ENCODE measurements at places on chromosomes 6 and 20.

DNA sequence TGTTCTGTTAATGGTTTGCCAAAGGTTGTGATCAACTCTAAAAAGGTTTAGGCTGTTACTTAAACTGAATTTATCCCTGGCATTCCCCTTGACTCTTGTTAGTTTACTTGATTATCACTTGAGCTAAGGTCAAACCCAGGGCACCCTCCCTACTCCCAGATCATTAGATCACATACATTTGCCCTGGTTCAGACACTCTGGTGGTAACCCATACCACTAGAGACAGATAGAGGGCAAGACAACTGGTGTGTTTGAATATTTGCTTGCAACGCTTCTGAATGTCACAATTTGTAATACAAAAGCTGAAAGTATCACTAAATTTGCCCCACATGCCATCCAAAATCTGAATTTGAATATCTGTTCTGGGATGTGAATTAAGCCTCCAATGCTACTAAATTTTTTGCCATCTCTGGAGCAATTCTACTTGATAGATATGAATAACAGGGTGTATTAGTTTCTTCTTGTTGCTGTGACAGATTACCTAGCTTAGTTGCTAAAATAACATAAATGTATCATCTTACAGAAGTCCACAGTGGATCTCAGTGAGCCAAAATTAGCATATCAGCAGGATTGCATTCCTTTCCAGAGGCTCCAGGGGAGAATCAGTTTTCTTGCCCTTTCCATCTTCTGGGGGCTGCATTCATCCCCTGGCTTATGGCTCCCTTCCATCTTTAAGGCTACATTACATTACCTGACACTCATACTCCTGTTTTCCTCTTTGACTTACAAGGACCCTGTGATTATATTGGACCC lies 45.4 kb downstream of the FIG4 start:
- no peak for DNase-seq

GRCh38 chr6:127100510-127101140 lies 17.8 kb upstream of the RSPO3 start:
- DNase-seq: no peak

- DNase-seq: no peak
These were observed 29.0 kb downstream of the ANGPT4 start for GRCh38 chr20:887137-887536.

GRCh38 chr6:1208876-1209275 lies 103.0 kb upstream of the FOXQ1 start:
- DNase-seq: no peak

DNA sequence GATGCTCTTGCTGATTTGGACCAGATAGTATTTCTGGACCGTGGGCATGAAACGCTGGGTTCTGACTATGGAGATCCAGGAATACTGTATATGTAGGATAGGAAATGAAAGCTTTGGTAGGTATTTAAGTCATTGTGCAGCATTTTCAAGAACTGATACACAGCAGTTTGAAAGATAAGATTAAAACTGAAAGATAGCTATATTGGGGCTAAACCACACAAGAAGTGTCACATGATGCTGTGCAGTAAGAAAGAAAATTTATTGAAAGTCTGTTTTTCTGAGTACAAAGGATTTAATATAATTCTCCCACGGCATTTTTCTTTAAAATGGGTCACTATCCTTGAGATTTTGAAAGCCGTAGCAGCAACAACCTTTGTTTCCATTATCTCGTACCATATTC lies 305 bp downstream of the IL17A start:
- DNase-seq: no peak

DNA sequence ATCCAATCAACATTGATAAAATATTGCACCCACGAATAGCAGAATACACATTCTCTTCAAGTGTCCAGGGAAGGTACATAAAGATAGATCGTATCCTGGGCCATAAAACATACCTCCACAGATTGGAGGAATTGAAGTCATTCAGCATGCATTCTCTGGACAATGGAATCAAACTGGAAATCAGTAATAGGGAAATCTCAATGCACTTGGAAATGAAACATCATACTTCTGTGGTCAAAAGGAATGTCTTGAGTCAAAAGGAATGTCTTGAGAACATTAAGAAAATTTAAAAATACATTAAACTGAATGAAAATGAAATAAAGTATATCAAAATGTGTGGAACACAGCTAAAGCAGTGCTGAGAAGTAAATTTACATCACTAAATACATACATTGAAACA lies 138.8 kb downstream of the TFAP2A start:
- no peak for DNase-seq

- no peak for DNase-seq
These were observed 173.3 kb downstream of the PTPRK start for GRCh38 chr6:128347123-128347522.

GRCh38 chr20:6678101-6678500 lies 89.4 kb upstream of the BMP2 start:
- no peak for DNase-seq

GRCh38 chr6:34234667-34235306 lies 1.9 kb upstream of the HMGA1 start:
- DNase-seq: no peak

DNA sequence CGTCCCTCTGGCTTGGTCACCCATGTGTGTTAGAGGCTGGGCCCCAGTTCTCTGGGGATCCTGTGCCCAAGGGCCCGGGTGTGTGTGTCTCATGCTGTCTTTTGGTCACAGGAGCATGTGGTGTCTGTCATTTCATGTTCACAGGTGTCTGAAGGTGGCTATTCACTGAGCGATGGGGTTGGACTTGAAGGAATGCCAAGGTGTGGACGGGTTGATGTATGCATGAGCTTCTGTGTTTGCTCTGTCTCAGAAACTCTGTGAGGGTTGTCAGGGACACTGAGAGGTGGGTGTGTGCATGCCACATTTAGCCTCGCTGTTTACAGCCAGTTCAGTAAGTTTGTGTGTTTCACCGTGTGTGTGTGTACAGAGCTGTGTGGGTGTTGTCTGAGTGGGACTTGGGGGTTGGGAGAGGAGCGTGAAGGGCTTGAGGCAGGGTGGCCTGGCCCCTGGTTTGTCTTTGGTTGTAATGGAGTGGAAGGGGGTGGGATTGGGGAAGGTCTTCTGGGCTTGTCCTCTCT lies 1.2 kb downstream of the DDR1 start:
- DNase-seq: no peak

DNA sequence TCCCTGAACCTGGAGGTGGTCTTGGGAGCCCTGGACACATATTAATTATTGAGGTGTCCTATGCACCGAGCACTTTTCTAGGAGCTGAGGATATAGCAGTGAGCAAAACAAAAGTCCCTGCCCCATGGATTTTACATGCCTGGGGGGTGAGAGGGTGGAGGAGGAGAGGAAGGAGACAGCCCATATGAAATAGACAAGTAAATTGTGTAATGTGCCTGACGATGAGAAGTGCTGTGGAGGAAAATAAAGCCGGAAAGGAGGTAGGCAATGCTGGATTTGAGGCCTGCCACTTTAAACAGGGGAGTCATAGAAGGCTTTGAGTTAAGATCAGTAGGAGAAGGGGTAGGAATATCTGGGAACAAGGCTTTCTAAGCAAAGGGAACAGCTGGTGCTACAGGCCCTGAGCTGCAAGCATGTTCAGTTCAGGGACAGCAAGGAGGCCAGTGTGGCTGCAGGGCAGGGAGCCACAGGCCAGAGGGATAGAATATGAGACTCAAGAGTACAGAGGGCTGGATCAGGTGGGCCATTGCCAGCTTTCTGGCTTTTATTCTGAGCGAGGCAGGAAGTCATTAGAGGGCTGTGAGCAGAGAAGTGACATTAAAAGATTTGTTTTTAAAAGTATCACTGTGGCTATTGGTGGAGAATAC lies 19.1 kb upstream of the MYLIP start:
- DNase-seq: no peak

DNA sequence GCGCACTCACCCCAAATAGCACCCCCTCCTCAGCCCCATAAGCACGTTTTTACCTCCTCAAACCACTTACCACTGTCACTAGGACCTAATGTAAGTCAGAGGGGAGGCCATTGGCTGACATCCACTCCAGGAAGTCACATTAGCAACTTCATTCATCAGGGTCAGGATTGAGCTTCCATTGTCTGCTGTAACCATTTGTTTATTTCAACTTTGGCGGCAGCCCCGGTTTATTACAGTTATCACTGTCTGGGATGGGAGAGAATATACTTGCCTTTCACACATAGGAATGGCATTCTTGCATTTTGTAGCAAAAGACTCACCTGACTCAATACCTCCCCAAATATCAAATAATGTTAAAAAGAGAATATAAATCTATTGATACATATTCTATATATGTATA lies 38.3 kb downstream of the MAFB start:
- no peak for DNase-seq

DNA sequence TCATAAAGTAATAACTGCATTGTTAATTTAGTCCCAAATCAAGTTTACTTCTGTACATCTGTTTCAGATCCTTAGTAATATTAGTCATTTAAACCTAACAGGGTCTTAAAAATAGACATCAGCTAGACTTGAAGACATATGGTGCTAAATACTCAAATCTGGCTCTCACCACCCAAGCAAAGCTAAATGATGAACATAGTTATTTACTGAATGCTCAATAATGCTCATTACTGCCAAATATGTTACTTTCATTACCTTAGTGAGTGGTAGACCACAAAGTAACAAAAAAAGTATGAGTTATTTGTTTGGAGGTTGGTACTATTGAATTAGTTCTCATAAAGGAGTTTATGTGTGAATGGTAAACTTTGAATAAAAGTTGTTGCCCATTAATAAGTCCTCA lies 502.1 kb downstream of the PKHD1 start:
- DNase-seq: no peak

DNA sequence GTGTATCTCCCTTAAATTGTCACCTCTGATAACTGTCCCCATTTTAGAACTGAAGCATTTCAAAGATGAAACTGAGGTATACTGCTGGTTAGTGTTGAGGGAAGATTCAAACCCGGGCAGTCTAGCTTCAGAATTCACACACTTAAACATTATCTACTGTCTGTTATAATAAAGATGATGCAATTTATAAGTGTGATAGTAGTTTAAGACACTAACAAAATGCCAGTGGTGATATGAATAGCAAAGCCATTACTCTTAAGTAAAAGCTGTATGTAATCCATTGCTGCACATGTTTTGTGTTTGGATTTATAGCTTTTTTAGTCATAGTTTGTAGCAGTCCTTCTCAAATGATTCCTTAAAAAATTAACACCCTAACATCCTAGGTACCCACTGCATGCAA lies 19.8 kb downstream of the USP45 start:
- no peak for DNase-seq

DNA sequence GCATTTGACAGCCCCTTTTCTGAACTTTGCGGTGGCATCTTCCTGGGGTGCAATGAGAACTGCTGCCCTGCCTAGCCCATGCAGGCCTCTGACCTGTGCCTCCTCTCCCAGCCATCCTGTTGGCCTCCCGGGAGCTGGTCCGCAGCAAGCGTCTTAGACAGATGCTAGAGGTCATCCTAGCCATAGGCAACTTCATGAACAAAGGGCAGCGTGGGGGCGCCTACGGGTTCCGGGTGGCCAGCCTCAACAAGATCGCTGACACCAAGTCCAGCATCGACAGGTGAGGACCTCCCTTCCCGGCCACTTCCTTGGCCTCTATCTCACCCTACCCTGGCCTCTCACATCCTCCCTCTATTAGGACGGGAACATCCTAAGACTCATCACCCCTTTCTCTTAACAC lies 37.6 kb downstream of the MOCS1 start:
- DNase-seq: no peak

DNA sequence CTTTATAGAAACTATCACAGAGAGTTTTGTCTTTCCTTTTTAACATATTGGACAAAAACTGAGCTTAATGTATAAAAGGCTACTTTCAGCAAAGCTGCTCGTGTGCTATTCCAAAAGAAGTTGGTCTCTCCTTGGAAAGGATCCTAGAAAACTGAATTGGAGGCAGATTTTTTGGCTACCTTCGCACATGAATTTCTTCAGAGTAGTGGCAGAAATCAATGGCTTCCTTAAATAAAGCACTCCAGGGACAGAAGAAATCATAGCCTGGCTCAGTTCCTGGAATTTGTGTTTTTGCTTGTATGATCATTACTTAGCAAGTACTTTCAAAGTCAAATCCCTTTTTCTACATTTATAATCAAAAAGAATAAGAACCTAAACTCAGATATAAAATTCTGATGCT lies 780.3 kb downstream of the PHF3 start:
- DNase-seq: no peak

- no peak for DNase-seq
These were observed 10.1 kb upstream of the PGC start for GRCh38 chr6:41757271-41757670.

DNA sequence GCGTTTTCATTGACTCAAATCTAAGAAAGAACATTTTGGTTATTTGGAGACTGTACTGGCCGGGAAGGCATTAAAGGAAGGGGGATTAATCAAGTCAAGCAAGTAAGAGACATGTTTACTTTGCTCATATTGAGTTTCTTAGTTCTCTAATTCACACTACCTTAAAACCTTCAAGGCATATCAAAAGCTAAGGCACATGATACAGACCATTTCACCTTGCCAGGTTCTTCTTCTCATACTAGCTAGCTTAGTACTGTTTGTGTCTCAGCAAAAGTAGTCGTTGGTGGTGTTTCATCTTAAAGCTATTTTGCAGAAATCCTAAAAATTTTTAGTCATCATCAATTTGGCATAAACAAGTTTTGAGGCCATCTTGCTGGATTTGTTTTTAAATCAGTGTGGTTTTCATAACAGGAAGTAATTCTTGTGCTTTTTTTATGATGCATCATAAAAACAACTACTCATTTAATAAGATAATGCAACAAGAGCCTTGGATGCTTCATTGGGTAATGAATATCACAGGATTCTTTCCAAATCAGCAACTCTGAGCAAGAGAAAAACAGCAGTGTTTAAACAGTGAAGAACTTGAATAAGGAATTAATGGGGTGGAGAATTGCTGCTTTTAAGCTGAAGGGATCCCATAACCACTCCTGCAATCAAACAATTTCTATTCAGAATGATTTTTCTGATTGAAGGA lies 425.3 kb downstream of the EPM2A start:
- no peak for DNase-seq

- no peak for DNase-seq
These were observed 1025.4 kb upstream of the FLRT3 start for GRCh38 chr20:15362849-15363248.

GRCh38 chr6:37709250-37709931 lies 11.7 kb upstream of the MDGA1 start:
- no peak for DNase-seq

GRCh38 chr6:132300323-132300949 lies 100.8 kb downstream of the MOXD1 start:
- DNase-seq: no peak

DNA sequence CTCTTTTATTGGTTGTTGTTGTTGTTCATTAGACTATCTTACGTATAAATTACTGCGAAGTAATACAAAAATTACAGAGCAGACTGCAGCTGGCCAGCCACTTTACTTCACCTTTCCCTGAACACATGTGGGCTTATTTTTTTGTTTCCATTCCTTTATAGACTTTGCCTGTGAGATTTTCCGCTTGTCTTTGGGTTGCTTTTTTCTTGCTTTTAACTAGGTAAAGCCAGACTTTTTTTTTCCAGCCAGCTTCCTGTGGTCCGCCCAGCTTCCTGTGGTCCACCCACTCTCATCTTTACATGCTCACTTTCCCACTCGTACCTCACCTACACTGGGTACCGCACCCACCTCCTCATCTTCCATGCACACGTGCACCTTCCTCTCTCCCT lies 79.0 kb downstream of the IPCEF1 start:
- no peak for DNase-seq
